Activated CD4-positive, alpha-beta T cell treated with anti-CD3 and anti-CD28 coated beads for 36 hours (primary cell): ENCODE measurements at places on chromosomes 5 and 9. TPM values are rescaled to one million over a fixed set of nuclear protein-coding genes. Genes with fewer than 3 reads are reported as not detected.
A peak's percentile ranks its signal among the peaks of the same experiment; 100 is the strongest.

PHF24 gene
- total RNA-seq = 0.09 TPM

GRCh38 chr5:160979385-160979784 is 127.4 kb upstream of the ATP10B start:
- no peaks in the 10 kb centered on the region for H3K4me1 ChIP-seq
- no peak for DNase-seq
- H3K27ac ChIP-seq = no peak overlapping the region
- peaks cover 9% of the 10 kb centered on the region for H3K27me3 ChIP-seq
- H3K4me3 ChIP-seq = no peak overlapping the region

ADAMTS16 gene
- total RNA-seq = not detected

DNA sequence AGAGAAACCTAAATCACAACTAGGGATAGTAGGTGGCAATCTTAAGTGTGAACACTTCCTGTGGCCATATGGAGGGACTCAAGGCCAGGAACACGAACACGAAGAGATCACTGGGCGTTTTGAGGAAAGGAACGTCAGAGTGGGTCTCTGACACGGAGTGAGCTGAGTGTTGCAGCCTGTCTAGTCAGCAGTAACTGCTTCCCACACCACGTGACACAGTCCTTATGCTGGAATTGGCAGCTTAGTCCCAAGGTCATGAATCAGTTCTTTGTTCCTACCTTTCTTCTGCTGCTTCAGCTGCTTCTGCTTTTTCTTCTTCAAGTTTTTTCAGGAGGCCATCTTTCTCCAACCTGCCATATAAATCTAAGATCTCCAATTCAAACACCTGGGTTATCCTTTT is 18.2 kb downstream of the SPACA9 start:
- DNase-seq = no peak
- H3K4me1 ChIP-seq = peaks cover 5% of the 10 kb centered on the region
- H3K27me3 ChIP-seq = no peaks in the 10 kb centered on the region

PRR7 gene
- total RNA-seq = 13.0 TPM

TEX48 gene
- total RNA-seq = 0.75 TPM

DNA sequence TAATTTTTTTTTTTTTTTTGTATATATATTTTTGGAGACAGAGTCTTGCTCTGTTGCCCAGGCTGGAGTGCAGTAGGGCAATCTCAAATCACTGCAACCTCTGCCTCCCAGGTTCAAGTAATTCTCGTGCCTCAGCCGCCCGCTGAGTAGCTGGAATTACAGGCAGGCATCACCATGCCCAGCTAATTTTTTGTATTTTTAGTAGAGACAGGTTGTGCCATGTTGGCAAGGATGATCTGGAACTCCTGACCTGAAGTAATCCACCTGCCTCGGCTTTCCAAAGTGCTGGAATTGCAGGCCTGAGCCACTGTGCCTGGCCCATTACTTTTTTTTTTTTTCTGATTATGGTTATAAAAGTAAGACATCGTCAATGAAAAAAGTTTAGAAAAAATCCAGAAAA is 84.0 kb upstream of the LMNB1 start:
- no peaks in the 10 kb centered on the region for H3K27me3 ChIP-seq
- H3K4me1 ChIP-seq = peaks cover 7% of the 10 kb centered on the region
- no peak overlapping the region for H3K27ac ChIP-seq
- H3K36me3 ChIP-seq = no peaks in the 10 kb centered on the region
- H3K4me3 ChIP-seq = no peak overlapping the region

DNA sequence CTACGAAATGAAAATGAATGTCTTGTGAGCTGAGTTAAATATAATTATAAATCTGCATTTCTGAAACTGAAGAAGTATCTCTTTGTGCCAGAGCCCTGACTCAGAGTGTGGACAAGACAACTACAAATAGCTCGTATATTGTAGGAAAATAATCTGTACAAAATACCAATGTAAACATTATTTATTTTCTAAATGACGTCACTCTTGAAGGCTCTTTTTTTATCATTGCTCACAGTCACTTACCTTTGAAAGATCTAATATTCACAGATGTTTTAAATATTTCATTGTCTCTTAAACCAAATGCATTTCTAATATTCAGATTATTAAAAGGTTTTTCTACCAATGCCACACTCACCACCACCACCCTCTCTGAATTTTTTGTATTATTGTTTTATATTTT is 226.1 kb downstream of the SLCO4C1 start:
- H3K36me3 ChIP-seq = no peaks in the 10 kb centered on the region
- H3K27ac ChIP-seq = no peak overlapping the region
- H3K4me3 ChIP-seq = no peak overlapping the region
- no peak for DNase-seq

DNA sequence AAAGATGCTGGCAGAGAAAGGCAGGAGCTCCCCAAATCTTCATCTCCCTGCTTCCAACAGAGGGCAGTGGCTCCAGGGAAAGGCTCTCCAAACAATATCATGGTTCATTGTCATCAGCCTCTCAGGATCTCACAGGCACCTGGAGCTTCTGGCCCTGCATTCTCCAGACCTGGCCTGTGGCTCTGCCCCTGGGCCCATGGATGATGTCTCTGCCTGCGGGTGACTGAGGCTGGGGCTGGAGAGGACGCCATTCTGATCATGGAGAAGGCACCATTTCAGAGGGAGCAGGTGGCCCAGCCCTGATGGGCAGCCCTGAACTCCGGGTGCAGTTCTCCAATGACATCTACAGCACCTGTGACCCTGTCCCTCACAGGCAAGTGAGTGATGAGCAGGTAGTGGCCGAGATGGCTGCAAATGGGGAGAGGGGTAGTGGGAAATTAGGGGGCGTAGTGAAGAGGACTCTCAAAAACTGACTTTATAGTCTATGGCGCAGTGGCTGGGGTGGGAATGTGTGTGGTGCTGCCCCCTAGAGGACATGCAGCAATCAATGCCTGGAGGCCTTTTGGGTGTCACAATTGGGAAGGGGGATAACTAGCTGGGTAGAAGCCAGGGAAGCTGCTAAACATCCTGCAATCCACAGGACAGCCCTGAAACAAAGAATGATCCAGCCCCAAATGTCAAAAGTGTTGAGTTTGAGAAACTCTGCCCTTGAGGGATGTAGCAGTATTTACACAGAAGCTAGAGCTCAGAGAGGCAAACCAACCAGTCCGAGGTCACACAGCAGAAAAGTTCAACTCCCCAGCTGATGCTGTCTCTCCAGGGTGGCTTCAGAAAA is 3.2 kb downstream of the SH3PXD2B start:
- no peaks in the 10 kb centered on the region for H3K36me3 ChIP-seq
- peaks cover 23% of the 10 kb centered on the region for H3K27me3 ChIP-seq
- peaks cover 17% of the 10 kb centered on the region for H3K4me1 ChIP-seq
- no peak overlapping the region for H3K4me3 ChIP-seq
- DNase-seq = peak; percentile 71

DNA sequence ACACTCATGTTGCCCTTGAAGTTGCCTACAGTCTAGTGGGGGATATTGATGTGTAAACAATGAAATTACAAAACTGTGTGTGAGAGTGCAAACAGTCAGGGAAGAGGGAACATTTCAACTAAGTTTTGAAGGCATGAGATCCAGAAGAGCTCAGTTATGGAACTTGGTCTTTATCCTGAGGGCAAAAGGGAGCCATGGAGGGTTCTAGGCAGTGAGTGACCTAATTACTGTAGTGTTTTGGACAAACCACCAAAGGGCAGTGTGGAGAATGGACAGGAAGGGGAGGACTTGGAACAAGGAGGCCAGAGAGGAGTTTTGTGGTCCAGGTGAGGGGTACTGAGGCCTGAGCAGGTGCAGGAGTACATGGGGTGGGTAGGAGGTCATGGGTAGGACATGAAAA is 143.7 kb upstream of the SMIM23 start:
- no peak overlapping the region for H3K27ac ChIP-seq
- DNase-seq = no peak
- H3K4me1 ChIP-seq = no peaks in the 10 kb centered on the region
- no peaks in the 10 kb centered on the region for H3K27me3 ChIP-seq

- no peak overlapping the region for H3K27ac ChIP-seq
- DNase-seq = no peak
- no peaks in the 10 kb centered on the region for H3K36me3 ChIP-seq
- peaks cover 2% of the 10 kb centered on the region for H3K4me1 ChIP-seq
- H3K27me3 ChIP-seq = peaks cover 3% of the 10 kb centered on the region
- no peak overlapping the region for H3K4me3 ChIP-seq
These were observed 374.7 kb downstream of the ADGRV1 start for GRCh38 chr5:90933298-90933697.

DNA sequence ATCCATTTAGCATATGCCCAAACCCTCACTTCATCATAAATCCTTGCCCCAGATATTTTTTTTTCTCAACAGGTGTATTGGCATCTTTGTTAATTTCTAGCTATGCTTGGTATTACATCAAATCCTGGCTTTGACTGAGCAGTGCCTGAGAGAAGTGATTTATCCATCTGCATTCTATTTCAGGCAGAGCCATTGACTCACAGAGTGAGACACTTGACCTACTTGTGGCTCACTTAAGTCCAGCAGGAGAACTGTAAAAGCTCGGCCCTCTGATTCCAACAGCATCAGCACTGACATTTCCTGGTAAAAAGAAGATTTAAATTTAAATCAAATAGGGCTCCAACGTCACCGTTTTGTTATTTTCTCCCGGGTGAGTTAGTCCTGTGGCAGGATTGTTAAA is 93.4 kb downstream of the PLK2 start:
- peaks cover 6% of the 10 kb centered on the region for H3K27me3 ChIP-seq
- DNase-seq = no peak
- H3K36me3 ChIP-seq = no peaks in the 10 kb centered on the region
- no peak overlapping the region for H3K27ac ChIP-seq

SHB gene
- total RNA-seq = 1.2 TPM

DNA sequence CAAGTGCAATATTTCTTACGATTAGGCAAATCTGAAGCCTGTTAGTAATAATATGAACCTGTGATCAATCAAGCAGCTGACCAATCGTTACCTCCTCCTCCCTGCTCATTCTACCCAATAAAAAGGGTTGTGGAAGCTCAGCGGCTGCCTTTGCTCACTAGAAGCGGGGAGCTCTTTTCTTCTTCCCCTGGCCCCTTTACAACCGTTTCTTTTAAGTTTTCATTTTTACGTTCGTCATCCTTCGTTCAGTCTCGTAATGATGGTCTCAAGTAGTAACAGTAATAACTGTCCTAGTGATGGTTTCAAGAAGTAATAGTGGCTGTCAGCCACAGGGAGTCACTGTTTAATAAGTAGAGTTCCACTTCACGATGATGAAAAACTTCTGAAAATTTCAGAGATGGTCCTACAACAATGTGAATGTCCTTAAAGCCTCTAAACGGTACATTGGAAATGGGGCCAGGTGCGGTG is 6.2 kb downstream of the UGT3A2 start:
- H3K36me3 ChIP-seq = no peaks in the 10 kb centered on the region
- no peak overlapping the region for H3K27ac ChIP-seq
- H3K4me1 ChIP-seq = peaks cover 4% of the 10 kb centered on the region
- no peak overlapping the region for H3K4me3 ChIP-seq
- H3K27me3 ChIP-seq = peaks cover 19% of the 10 kb centered on the region
- no peak for DNase-seq

DNA sequence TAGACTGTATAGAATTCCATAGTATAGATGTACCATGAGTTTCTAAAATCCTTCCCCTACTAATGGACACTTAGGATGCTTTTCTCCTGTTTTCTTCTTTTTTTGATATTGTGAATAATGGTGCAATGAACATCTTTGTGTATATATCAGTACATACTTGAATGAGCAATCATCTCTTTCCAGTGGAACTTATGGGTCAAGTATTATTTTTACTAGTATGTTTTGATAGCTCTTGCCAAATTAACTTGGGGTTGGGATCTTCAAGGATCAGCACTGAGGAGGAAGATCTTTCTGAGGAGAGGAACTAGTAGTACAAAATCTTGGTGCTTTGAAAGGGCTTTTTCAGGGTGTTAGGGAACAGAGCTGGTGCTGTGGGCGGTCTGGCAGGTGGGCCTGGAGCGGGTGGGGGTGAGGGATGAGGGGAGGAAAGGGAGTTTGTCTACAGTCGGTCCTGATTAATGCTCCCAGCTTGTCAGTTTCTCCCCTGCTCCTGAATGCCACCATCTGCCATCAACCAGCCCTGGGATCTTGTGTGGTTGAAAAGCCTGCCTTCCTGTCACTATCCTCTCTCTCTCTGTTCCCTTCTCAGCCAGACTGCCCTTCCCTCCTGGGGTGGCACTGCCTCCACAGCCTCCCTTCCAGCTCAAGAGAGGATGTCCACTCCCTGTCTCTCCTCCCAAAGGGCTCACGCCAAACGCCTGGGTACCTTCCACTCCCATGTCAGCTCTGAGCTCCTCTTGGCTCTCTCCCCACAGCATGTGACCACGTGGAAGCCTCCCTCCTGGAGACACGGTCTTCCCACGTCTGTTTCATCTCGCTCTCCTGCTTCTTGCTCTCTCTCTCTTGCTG is 185.9 kb downstream of the DAB2IP start:
- H3K27ac ChIP-seq = no peak overlapping the region
- H3K4me1 ChIP-seq = peaks cover 13% of the 10 kb centered on the region
- no peak for DNase-seq

DNA sequence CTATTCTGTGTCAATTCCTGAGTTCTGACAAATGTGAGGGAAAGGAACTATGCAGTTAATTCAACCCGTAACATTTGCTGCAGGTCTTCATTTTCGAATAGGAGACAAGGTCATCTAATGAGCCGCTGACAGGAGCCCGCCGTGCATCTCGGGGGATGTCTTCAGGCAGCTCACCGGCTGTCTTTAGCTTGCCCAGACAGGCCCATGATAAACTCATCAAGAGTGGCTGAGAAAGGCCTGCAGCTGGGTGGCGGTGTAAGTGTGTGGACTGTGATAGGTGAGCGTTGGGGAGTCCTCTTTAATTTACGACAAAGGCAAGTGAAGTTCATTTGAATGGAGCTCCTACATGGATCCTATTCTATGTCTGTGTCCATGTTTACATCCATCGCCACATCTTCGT is 190.5 kb downstream of the ADCY2 start:
- H3K27ac ChIP-seq = no peak overlapping the region
- H3K4me1 ChIP-seq = no peaks in the 10 kb centered on the region
- no peak overlapping the region for H3K4me3 ChIP-seq
- H3K27me3 ChIP-seq = no peaks in the 10 kb centered on the region
- no peaks in the 10 kb centered on the region for H3K36me3 ChIP-seq

- H3K27ac ChIP-seq = no peak overlapping the region
- DNase-seq = no peak
- no peaks in the 10 kb centered on the region for H3K27me3 ChIP-seq
- no peaks in the 10 kb centered on the region for H3K36me3 ChIP-seq
These were observed 238.6 kb downstream of the SLF1 start for GRCh38 chr5:94857111-94857510.

KIF3A gene
- total RNA-seq = 7.1 TPM

SLIT3 gene
- 5.4 TPM for total RNA-seq

- H3K27ac ChIP-seq = no peak overlapping the region
- no peaks in the 10 kb centered on the region for H3K27me3 ChIP-seq
- no peak overlapping the region for H3K4me3 ChIP-seq
- no peaks in the 10 kb centered on the region for H3K36me3 ChIP-seq
- no peak for DNase-seq
These were observed 1016.3 kb upstream of the SEMA6A start for GRCh38 chr5:117590944-117591343.

SPATA31E1 gene
- not detected for total RNA-seq

DNA sequence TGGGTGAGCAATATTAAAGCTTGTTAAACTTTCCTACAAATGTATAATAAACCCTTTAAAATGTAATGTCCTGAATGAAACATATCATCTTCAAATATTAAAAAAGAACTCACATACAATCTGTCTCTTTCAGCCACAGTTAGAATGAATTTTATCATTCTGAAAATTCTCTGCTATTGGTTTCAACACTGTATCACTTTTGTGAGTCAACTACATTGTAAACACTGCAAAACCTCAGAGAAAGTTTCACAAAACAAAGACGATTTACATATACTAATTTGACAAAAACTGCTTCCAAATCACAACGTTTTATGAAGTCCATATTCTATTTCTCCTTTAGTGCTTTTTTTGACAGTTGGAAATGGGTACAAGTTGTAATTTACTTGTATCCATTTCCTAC is 1032.0 kb upstream of the DMAC1 start:
- no peak overlapping the region for H3K4me3 ChIP-seq
- DNase-seq = no peak
- H3K27ac ChIP-seq = no peak overlapping the region
- no peaks in the 10 kb centered on the region for H3K36me3 ChIP-seq
